Right ventricle myocardium inferior (tissue), 1 donor: ENCODE measurements at places on chromosomes 12 and 14. TPM values are rescaled to one million over a fixed set of nuclear protein-coding genes. Genes with fewer than 3 reads are reported as not detected.

DNA sequence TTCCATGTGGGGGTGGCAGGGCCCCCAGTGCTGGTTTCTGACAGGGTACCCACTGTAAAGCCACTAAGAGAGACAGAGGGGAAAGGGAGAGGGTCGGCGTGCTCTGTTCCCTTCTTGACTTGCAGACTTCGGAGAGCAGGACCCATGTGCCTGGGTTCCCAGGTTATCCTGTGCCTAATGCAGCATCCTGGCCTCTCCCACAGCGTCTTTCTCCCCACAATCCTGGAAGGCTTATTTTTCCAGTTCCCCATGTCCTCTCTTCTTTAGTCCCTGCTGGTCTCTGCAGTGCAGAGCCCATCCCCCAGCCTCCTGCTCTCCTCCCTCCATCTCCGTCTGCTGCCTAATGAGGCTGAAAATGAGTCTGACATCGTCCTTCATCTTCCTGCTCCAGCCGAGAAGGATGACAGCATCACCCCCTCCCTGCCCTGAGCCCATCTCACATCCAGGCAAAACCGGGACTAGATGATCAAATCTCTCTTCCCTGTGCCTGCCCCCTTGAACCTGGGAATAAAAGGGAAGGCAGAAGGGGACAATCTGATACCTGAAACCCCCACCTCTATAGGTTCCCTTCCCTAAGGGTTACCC, 15.1 kb downstream of the CALCOCO1 start:
- DNase-seq: no peak

GRCh38 chr12:27052176-27052575, 29.8 kb downstream of the MED21 start:
- DNase-seq: no peak

DNA sequence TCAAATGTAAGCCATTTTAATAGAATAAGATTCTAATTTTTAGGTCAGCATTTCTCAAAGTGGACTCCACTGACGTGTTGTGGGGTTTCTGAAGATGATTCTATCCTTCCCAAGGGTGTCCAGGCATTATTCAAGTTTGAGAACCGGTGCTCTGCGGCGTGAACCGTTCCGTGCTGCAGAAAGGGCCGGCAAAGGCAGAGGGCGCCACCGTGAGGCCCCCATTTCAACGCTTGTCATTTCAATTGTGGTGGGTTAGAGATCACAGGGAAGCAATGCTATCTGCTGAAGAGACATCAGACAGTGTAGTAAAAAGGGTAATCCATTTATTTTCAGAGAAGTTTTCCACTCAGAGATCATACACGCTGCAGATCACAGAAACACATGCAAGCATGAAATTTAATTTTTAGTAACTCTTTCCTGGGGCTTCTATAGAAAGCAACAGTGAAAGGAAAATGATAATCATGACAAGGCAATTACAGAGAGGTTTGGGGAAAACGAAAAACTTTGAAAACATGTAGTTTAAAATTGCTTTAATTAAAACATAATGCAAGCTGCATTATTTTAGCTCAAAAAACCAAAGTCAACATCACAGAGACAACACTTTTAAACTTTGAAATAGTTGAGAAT, 201.7 kb downstream of the EXOC5 start:
- no peak for DNase-seq

DNA sequence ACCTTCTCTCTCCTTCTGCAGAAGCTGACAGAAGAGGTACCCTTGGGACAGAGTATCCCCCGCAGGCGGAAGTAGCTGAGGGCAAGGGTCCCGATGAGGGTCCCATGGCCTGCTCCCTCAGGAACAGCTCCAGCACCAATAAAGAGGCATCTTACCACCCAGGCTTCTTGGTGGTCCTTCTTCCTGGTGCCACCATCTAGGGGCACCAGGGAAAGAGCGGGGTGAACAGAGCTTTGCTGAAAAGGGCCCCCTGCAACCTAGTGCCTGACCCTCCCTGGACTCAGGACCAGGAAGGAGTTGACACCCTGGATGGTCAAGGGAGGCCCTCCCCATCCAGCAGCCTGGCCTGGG, 591 bp upstream of the IRF9 start:
- no peak for DNase-seq

- DNase-seq: no peak
Observed at GRCh38 chr12:106508966-106509365, 73.8 kb upstream of the RFX4 start.

DNA sequence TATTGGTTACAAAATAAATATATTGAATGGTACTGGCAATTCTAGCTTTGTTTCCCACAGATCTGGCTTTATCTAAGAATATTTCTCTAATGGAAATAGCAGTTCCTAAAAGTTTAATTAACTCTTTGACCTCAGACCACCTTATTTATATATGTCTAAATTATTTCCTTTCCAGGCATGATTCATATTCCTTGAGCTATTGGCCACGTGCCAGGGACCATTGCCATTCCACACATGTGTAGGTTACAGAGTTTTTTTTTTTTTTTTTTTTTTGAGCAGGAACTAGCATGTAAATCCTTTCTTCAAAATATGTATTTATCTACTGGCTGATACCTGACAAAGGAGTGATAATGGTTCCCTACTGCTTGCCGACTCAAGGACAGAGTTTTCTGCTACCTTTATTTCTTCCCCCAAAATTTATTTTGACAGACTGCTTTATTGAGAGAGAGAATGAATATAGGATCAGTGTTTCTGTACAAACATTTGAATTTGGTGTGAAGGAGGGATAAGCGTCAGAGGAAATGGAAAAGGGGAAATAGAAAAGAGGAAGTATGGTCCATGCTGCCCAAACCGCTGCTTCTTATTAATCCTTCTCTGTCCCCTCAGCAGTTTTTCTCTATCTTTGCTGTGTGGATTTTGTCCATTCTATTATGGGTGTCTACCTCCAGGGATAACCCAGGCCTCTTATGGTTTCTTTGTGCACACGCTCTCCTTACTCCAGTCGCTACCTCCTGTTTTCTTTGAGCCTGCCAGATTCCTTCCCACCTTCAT, 36.4 kb downstream of the PDE3A start:
- DNase-seq: no peak

DNA sequence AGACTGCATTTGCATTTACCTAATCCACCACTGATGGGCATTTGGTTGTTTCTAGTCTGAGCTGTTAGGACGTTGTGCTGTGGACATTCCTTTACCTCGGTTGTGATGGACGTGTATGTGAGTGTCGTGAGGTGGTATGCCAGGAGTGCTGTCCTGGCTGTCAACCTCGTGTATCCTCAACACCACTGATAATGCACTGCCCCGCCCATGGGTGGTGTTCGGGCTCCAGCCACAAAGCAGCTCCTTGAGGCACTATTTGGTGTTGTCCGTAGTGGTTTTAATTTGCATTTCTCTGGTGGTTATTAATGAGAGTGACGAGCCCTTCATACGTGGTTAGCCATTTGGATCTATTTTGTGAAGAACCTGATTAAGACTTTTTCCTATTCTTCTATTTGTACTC, 87.6 kb downstream of the PPP2R5C start:
- DNase-seq: peak; percentile 77

GRCh38 chr12:94731733-94732360, 81.5 kb upstream of the TMCC3 start:
- DNase-seq: no peak

DNA sequence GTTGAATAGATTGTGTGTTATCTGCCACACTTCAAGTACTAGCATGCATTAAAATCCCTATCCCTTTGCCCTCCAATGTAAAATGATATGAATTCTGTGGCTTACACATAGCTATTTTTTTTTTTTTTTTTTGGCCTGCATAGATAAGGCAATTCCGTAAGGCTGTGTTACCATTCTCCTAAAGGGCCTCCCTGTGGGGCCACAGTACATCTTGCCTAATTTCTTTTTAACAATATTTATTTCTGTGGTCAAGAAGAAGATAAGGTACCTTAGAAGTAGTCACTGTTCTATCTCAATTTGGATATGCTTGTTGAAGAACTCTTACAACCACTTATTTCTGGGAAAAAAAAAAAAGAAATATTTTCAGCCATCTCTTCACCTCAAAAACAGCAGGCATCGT, 19.8 kb downstream of the FLRT2 start:
- DNase-seq: no peak

DNA sequence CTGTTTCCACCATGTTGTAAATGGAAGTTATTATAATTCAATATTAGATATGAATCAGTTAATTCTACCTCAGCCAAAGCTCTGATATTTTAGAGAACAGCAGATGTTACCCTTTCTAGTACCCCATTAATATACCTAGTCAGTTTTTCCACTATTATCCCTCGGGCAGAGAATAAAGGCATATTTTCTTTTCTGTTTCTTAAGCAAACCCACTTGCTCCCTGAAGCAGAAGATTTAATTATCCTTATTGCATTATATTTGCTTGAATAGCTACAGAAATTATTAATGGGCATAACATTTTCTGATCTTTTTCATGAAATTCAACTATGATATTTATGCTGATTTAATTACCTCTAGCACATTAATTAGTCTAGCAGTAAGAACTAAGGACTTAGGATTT, 832.9 kb upstream of the FBXO33 start:
- DNase-seq: no peak

Gene KCNJ8
- 57.0 TPM for total RNA-seq
